Activated T-cell treated with anti-CD3 and anti-CD28 coated beads for 4 hours (primary cell): ENCODE measurements at places on chromosomes 3 and 15.

- DNase-seq = no peak
Observed at GRCh38 chr3:194286375-194287146, 64.6 kb downstream of the CPN2 start.

- no peak for DNase-seq
Observed at GRCh38 chr3:24492971-24493551, 1.6 kb downstream of the THRB start.

- DNase-seq = no peak
Observed at GRCh38 chr3:179288845-179289244, 34.0 kb upstream of the ZNF639 start.

GRCh38 chr3:124620600-124621063, 109.6 kb upstream of the UMPS start:
- peak; percentile 17 for DNase-seq

DNA sequence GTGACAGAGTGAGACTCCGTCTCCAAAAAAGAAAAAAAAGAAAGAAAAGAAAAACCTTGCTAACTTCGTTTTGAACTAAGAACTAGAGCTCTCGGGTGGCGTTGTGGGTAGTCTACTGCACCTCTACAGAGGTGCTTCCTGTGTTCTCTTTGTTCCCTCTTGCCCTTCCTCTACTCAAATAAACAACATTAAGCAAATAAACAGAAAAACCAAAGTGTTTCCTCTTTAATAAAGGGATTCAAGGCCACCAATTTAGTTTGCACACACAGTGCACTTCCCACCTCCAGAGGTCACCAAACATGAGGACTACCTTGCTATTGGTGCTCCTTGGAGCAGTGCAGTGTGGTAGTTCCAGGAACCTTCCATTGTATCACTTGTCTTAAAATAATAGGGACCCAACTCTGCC, 354.2 kb upstream of the TBL1XR1 start:
- DNase-seq = no peak

- DNase-seq = no peak
Observed at GRCh38 chr15:64233299-64233698, 70.5 kb upstream of the PPIB start.
